Spinal cord (tissue), 10 donors: ENCODE measurements at places on chromosomes 11 and 22.

- no peak for DNase-seq
Measured at GRCh38 chr11:127445476-127445875, 444.9 kb upstream of the KIRREL3 start.

GRCh38 chr11:64864473-64865285, 13.7 kb downstream of the EHD1 start:
- DNase-seq = no peak

DNA sequence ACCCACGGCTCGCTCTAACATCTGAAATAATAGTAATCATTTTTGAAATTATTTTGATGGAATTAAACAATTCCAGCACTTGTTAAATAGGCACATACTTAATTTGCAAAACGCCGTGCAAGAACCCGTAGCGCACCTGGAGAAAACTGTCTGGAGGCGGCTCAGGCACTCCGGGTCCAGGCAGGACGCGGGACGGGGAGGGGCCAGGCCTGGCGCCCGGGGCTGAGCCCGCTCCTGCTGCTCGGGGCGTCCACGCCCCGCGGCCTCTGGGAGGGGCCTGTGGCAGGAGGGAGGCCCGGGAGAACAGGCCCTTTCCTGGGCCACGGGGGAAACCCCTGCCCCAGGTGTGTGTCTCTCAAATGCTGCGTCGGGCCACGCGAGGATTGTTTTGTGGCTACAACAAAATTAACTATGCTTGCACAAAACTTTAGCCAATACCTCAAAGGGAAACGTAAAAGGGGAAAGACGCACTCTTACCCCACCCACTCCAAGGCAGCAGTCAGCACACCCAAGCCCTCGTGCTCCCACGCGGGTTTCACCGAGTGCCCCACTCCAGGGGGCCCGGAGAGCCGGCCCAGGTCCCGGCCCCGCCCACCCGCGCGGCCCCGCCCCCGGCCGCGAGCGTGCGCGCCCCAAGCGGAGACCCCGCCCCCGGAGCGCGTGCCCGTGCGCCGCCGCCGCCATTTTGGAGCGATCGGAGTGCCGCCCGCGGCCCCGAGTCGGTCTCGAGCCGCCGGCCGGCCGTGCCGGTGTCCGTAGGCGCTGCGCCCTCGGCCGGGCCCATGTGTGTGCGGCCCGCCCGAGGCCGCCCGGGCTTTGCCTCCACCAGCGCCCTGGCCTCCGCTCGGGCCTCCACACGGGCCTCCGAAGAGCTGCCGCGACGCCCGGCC, at the start of gene PPP6R2:
Gene PPP6R2, plus strand, starts transcription at position 677 of the 890 bp plus-strand sequence. CDS start 50,582 bp downstream, outside the sequence.
- peak; percentile 92 for DNase-seq

GRCh38 chr11:60753309-60753708, 3.4 kb upstream of the MS4A15 start:
- no peak for DNase-seq

GRCh38 chr11:117781627-117782026, 15.4 kb downstream of the DSCAML1 start:
- no peak for DNase-seq

- DNase-seq = no peak
Measured at GRCh38 chr11:40445391-40445790, 1014.1 kb downstream of the LRRC4C start.

GRCh38 chr11:64558065-64558745, 32.8 kb upstream of the SLC22A12 start:
- DNase-seq = no peak

- no peak for DNase-seq
Measured at GRCh38 chr11:6703247-6704063, 20.3 kb upstream of the MRPL17 start.

GRCh38 chr11:63884196-63884932, 32.6 kb downstream of the RCOR2 start:
- DNase-seq = no peak

DNA sequence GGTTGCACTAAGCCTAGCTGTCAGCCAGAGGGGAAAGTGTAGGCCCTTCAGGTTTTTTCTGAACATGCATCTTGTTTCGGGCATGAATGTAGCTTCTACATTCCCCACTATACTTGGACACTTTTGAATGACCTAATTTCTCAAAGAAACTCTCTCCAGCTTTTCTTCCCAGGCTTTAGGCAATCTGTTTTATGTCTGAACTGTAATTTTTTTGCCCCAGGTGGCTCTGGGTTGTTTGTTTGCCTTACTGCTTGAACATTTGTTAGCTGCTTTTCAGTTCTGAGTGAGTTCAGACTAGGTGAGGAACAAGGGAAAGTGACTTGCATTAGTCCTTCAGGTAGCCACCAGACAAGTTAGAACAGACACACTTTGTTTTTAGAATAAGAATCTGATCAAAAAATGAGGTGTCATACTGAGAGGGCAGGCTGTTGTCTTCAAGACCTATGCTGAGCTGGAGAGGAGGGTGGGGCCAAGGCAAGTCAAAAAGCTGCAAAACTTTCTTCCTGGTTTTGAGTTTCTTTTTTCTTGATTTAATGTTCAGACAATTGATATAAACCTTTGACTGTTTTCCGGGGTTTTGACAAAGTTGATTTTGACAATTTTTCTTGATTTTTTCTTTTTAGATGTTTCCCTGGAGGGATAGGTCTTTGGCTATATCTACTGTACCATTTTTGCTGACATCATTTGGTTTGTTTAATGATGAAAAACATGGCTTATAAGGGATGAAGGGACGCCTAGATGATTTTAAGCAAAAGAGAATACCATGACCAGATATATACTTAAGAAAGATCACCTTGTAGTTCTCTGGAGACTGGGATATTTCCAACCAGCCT, 182.8 kb downstream of the WNT11 start:
- DNase-seq = no peak

DNA sequence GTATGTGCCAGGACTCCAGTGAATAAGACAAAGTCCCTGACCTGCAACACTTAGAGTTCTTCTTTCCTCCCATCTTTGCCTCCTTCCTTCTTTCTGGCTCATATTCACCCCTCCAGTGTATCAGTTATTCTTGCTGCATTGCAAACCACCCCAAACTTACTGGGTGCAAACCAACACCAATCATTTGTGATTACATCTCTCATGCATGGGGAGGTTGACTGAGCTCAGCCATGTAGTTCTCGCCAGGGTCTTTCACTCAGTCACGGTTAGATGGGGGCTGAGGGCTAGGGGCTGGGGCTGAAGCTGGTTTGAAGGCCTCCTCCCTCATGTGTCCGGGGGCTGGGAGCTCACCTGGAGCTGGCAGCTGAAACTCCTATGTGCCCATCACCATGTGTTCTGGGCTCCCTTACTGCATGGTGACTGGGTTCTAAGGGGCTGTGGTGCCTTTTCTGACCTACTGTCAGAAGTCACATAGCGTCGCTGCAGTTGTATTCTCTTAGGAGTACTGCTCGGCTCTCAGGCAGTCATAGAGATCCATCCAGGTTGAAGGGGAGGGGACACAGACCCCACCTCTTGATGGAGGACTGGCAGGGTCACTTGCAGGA, 35.0 kb upstream of the CACNG2 start:
- DNase-seq = no peak

- no peak for DNase-seq
Measured at GRCh38 chr11:128201009-128201408, 386.3 kb downstream of the ETS1 start.

DNA sequence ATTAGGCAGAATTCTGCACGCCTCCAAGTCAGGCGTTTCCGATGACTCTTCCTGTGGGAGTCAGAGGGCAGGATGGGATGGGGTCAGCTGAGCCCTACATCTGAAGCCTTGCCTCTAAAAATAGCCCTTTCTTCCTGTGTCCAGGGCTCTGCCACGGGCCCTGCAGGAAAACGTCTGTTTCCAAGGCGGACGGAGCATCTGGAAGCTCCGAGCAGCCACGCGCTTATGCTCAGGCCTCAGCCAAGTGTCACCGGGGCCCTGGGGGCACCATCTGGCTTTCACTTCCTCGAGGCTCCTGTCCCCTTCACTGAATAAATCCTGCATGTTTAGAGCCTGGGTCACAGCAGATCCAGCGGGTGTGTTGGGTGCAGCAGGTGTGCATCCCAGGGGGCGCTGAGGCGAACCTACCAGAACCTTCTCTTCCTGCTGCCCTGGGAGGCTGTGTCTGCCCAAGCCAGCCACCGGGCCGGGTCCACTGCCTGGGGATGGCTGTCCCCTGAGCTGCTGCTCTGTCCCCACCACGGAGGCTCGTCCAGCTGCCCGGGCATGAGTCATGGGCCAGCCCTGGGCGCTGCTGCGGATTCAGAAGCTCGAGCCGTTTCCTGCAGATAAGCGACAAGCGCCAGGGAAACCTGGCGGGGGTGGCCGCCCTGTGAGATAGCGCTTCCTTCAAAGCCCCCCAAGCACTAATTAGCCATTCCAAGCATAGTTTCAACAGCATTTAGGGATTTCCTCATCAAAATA, 32.0 kb upstream of the LINC01488 start:
- DNase-seq = no peak

GRCh38 chr11:88689548-88690240, 352.2 kb upstream of the CTSC start:
- no peak for DNase-seq

DNA sequence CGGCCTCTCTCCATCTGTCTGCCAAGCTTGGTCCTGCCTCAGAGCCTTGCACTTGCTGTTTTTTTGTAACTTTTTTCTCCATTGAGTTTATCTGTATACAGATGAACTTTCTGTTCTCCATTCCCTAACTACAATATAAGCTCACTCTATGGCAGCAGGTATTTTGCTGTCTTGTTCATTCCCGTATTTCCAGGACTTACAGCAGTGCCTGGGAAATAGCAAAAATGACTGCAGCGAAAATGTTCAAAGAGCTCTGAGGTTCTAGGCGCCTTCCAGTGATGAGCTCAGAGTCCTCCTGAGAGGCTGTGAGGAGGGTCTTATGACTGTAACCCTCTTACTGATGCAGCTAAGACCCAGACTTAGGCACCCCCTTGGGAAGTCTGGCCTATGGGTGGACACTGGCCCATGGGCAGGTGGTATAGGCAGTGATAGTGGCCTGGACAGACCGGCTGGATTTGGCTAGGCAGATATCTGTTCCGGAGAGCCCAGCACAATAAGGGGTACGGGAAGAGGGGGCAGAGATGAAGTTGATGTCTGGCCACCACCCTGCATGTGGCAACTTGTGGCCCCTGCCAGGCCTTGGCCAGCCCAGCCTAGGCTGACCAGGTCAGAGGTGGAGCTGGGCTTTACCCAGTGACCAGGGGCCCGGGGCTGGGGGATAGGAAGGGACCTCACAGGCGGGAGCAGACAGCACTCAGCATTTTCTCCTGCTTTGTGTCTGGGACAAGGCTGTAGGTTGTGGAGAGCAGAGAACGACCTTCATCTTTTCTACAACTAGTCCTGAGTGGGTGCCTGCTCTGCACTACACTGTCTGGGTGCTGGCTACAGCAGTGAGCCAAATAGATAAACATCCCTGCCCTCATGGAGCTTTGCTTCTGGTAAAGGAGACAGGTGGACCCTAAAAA, 4.6 kb downstream of the ATF4 start:
- no peak for DNase-seq

DNA sequence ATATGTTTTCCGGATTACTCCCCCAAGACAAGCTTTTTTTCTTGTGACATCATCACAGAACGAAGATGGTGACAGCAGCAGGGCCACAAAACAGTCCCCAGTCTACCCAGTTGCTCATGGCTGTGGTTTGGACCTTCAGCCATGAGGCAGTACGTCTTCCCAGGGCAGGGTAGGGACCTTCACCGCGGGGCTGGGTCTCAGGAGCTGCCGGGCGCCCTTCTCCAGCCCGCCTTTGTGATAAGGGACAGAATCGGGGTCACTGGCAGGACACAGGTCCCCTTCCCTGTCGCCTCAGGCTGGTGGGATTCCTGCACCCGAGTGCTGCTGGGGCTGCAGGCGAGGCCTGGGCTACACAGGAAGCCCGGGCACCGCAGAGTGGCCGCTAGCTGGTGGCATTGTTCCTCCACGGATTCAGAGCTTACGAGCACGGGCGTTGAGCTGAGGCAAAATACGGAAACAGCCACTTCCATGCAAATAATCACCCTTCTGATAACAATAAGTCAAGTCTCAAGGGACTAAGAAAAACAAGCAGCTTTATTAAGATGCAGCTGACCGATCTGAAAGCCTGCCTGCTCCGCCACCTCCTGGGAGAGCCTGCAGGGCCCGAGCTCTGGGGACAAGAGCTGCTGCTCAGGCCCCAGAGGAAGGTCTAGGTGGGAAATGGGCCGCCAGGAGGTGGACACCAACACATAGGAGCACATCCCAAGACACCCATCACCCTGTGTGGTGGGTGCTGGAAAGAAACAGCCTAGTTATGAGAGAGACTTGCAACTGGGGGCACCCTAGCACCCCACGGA, 12.3 kb downstream of the TBX1 start:
- peak; percentile 22 for DNase-seq

DNA sequence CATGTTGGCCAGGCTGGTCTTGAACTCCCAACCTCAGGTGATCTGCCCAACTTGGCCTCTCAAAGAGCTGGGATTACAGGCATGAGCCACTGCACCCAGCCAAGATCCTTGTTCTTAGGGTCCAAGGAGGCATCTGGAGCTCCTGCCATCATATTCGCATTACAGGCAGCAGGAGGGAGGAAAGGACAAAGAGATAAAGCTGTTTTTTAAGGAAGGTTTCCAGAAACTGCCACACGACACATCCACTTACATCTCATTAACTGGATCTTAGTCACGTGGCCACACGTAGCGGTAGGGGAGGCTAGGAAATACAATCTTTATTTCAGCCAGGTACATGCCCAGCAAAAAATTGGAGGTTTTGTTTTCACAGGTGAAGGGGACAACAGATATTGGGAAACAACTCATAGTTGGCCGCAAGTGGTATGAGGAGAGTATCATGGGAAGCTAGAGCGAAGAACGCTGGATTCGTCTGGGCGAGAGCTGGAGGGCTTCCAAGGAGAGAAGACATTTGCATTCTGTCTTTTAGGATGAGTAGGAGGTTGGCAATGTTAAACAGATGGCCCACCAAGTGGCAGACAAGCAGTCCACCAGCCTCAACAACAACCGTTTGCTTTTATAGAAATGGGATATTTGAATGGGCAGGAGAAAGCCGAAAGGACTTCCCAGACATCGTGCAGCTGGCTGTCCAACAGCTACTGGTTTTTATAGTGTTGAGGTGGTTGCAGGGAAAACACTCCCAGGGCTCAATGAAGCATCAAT, 39.2 kb upstream of the DMC1 start:
- DNase-seq = no peak

DNA sequence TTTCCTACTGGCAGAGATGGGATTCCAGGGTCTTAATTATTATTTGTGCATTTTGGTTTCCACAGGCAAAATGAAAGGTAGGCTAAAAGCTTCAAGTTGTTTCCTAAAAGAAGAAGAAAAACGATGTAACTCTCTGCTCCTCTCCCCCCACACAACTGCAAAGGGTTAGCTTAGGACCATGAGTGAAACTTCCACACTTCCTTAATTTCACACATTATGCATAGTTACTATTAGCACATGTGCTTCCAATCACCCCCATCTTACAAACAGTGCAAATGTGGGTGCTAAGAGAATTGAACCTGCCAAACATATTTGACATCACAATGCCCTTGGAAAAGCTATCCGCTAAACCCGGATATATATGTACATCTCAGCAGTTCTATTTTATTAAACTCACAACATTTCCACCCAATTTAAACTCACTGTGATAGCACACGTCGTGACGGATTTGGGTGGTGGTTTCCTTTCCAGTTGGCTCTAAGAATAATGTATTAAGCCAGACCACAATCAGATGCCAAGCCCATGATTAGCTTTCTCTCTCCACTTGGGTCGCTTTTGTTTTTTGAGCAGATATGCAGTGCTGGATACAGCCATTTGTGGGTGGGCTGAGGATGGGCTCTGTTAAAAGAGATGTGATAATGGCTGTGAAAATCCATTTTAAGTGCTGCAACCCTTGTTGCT, 245.0 kb upstream of the POU2AF2 start:
- no peak for DNase-seq
